ENCODE measurements at places on chromosomes 12 and 14. TPM values are rescaled to one million over a fixed set of nuclear protein-coding genes. Genes with fewer than 3 reads are reported as not detected.

SDR9C7 gene
- total RNA-seq, result not detected

PCED1B gene
- 2.9 TPM for total RNA-seq

RAN gene
- total RNA-seq, result 248 TPM

GRCh38 chr12:47834199-47834903, 14.6 kb upstream of the HDAC7 start:
- H3K4me1 ChIP-seq, result peaks cover 24% of the 10 kb centered on the region
- H3K27me3 ChIP-seq, result no peaks in the 10 kb centered on the region
- H3K27ac ChIP-seq, result no peak overlapping the region
- no peak for DNase-seq

DNA sequence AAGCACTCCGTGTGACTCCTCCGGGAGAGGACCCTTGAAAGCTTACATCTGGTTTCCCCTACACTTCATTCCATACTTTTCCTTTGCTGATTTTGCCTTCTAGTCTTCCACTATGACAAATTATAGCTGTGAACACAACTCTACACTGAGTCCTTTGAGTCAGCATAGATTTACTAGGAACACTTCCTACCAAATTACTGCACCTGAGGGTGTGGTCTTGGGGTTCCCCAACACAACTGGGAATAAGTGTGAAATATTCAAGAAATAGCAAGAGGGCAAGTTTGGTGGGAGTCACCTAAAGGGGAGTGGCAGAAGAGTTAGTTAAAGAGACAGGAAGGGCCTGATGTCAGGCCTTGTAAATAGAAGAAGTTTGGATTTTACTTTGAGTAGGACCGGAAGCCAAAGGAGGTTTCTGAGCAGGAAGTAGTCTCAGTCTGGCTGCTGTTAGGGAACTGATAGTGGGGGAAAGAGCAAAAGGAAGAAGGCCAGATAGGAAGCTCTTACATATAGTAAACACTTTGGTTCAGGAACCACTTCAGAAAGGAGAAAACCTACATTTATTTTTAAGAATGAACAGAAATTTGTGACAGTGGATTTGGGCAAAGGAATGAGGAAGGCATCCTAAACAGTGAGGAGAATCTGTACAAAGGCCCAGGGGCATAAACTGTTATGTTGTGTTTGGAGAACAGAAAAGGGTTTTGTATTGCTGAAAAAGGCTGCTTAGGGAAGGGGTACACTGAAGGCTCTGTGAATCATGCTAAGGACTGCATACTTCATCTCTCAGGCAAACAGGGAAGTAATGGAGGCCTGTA, 14.2 kb downstream of the SEL1L start:
- peaks cover 71% of the 10 kb centered on the region for H3K36me3 ChIP-seq
- H3K4me1 ChIP-seq, result peaks cover 65% of the 10 kb centered on the region
- H3K27ac ChIP-seq, result peak overlapping the region; percentile 45
- H3K4me3 ChIP-seq, result no peak overlapping the region
- no peak for DNase-seq
- H3K27me3 ChIP-seq, result no peaks in the 10 kb centered on the region

- DNase-seq, result no peak
- H3K36me3 ChIP-seq, result peaks cover 25% of the 10 kb centered on the region
- H3K27me3 ChIP-seq, result no peaks in the 10 kb centered on the region
- H3K4me3 ChIP-seq, result peak overlapping the region; percentile 97
- peaks cover 28% of the 10 kb centered on the region for H3K4me1 ChIP-seq
These were observed 1.5 kb upstream of the NFKBIA start for GRCh38 chr14:35406090-35406489.

GRCh38 chr12:98532687-98533304, 17.4 kb downstream of the TMPO start:
- H3K27me3 ChIP-seq, result no peaks in the 10 kb centered on the region
- H3K4me3 ChIP-seq, result no peak overlapping the region
- no peak overlapping the region for H3K27ac ChIP-seq
- peaks cover 92% of the 10 kb centered on the region for H3K36me3 ChIP-seq

DNA sequence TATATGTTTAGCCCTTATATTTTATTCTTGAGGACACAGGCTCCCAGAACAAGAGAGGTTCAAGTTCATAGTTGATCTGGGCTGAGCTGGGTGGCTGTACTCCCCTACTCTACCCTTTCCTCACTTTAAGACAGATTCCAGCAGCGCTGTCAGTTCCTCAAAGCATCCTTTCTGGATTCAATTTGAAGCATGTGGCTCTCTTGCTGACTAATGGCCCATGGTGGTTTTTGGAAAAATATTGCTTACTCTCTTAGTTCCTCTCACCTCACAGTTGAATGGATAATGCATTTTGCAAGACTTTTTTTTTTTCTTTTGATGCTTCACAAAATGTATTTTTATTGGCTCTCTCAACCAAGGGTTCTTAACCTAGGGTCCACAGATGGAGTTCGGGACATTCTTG, 4.1 kb downstream of the PELI2 start:
- no peak for DNase-seq
- H3K36me3 ChIP-seq, result no peaks in the 10 kb centered on the region
- H3K27ac ChIP-seq, result no peak overlapping the region
- H3K4me3 ChIP-seq, result no peak overlapping the region

Measured in stomach (tissue), 19 donors.